Activated CD8-positive, alpha-beta memory T cell treated with anti-CD3 and anti-CD28 coated beads, Interleukin-2, amount 10 ng/mL, durations not matched to agents 7 days and 5 days (primary cell): ENCODE measurements at places on chromosomes 5 and 9.

DNA sequence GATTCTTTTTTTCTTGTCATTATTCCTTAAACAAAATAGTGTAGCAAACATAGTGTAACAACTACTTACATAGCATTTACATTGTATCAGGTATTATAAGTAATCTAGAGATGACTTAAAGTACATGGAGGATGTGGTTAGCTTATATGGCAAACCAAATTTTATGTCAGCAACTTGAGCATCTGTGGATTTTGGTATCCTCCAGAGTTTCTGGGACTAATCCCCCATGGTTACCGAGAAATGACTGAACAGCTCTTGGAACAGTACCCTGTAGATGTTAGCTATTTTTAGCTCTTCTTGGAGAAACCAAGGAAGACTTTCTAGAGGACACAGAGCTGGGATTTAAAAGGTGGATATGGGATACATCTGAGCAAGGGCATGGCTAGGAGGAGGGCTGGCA is 157.6 kb upstream of the KLF4 start:
- no peak for DNase-seq

DNA sequence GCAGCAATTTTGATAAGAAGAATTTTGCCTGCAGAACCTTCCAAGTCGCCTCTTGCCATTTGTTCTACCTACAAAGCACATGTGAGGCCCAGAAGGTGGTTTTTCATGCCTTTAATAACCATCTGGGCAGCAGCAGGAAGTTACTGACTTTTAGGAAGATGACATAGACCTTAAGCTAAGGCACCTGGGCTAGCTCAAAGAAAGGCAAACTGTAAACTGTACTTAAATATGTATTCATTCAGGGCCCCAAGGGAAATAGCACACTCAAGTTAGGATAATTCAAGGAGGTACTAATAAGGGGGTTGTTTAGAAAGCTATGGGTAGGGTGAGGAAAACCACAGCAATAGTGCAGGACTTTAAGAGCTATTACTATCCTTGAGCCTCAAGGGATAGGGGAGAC is 57.3 kb upstream of the HSPB3 start:
- DNase-seq, result no peak

DNA sequence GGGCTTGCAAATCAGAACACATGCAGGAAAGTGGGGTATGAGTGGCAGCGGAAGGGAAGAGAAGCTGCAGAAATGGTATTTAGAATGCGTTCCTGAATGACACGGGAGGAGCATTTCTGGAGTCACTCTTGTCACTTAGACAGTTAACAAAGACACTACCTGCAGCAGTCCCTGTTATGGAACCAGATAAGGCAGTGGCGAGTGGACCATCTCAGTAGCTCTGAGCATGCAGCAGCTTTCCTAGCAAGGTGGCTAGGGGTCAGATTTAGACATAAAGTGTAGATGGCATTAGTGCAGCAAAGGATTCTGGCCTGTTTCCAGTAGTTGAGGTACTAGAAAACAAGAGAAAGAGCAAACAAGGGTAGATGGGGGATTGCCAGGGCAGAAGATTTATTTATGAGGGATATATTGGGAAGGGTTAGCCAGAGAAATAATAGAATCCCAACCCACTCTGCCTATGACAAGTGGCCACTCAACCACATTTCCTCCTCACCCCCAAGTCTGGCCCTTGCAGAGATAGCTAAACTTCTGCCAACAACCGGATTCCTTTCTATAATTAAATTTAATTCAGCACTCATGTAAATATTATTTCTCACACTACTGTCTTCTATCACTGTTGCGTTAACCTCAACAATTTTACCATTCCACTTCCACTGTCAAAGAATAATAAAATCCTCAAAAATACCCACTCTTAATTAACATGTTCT is 201.6 kb downstream of the DCP2 start:
- DNase-seq, result no peak

- DNase-seq, result no peak
Measured at GRCh38 chr5:80223561-80223960, 32.3 kb downstream of the SERINC5 start.

GRCh38 chr9:82410306-82410705 is 421.7 kb downstream of the SPATA31D1 start:
- DNase-seq, result no peak

- DNase-seq, result no peak
Measured at GRCh38 chr9:8868632-8869031, 1069.1 kb upstream of the DMAC1 start.

DNA sequence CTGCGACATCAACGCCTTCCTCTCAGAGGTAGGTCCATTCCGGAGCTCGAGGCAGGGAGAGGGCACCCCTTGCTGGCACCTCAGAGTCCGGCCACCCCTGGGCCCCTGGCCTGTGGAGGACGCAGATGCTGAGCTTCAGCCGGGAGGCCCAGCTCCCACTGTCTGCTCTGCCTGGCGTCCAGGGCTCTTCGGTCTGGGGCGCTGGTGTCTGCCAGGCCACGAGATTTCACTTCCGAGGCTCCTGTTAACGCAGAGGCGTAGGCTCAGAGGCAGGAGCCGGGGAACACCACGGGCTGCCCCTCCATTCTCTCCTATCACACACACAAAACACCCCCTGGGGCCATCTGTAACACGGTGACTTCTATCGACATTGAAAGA is 8.3 kb upstream of the SLC6A18 start:
- no peak for DNase-seq

GRCh38 chr5:77946381-77947040 is 170.4 kb upstream of the TBCA start:
- DNase-seq, result no peak

DNA sequence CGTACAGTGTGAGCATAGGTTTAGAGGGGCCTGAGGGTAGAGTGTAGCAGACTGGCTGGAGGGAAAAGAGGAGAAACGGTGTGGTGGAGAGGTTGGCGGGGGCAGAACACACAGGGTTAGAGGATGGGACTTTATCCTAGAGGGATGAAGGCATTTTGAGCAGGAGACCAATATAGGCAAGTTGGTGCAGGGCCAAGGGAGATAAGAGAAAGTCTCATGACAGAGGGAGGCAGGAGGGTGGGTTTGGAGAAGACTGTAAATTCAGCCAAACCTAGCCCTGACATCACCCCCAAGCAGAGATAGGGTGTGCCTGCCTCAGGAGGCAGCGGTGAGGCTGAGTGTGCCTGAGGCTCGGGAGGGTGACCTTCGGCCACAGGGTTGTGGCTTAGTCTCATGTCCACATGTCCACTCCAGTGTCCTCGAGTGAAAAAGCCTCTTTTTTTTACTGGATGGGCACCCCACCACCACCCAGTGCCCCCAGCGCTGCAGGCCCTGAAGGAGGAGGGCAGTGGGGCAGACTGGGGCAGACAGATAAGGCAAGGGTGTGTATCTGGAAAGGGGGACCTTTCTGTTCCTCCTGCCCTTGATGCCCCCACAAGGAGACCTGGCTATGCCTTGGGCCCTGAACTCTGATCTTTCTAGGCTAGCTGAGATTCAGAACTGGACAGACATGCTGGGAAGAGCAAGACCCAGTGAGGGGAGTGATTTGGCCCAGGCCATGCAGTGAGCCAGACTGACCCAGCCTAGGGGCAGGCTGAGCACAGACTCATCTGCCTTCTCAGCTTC is 108.7 kb downstream of the RGS3 start:
- DNase-seq, result no peak

- no peak for DNase-seq
Measured at GRCh38 chr5:153425914-153426313, 64.6 kb upstream of the GRIA1 start.

DNA sequence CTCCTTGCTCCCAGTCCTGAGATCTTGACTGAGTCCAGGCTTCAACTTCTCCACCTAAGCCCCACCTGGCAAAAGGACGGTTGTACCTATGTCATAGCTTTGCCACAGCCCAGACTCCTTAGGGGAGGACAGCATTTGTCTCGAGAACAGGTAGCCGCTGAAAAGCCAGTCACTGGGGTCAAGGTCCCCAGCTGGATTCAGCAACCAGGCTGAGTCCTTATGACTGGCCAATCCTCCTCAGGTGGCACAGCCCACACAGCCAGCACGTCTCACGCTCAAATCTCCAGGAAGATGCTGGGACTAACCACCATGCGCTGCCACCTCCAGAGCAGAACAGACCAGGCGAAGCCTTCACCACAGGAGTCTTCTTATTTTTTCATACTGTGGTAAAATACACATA is 27.9 kb upstream of the SMU1 start:
- no peak for DNase-seq

DNA sequence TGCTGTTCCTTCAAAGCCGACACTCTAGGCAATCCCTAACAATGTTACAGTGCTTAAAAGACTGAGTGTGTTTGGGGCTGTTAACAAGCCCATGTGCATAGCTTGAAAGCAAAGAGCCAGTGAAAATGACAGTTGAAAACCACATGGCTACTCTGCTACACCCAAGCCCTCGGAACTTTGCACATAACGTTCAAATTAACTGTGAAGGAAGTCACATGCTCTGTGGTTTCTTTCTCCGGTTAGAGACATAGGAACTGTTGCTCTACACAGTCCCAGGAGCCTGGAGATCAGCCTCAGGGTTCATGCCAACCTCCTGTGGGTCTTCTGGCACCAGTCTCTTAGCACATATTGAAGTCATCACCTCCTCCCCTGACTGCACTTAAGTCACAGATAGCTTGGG is 51.1 kb downstream of the C9orf152 start:
- DNase-seq, result peak; percentile 76

DNA sequence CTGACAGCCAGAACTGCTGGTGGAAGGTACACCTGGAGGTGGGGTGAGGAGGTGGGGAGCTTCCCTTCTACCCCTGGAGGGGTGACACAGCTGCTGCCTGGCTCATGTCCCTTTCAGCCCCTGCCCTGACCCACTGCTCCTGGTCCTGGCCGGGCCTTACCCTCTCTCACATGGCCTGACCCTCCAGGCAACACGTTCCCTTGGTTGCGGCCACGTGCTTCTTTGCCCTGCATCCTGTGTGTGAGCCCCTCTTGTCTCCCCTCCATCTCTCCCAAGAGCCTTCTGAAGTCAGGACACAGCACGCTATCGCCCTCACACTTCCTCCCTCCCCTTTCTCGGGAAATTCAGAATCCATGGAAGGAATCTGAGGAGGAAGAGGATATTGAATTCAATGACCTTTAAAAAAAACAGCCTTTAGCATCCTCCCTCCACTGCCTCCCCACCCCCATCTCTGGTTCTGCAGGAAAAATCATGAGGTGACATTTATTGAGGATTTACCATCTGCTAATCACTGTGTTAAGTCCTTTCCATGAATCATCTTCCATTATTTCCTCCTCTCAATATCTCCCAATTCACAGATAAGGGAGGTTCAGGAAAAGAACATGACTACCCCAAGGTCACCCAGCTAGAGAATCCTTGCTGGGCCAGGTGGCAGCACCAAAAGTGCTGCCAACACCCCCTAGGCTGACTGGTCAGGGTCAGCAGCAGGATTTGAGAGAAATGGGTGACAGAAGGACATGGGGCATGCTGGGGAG is 8.3 kb downstream of the AQP3 start:
- DNase-seq, result no peak

GRCh38 chr9:127290561-127291065 is 26.0 kb downstream of the GARNL3 start:
- no peak for DNase-seq

GRCh38 chr5:24602188-24602587 is 42.6 kb downstream of the CDH10 start:
- DNase-seq, result no peak

DNA sequence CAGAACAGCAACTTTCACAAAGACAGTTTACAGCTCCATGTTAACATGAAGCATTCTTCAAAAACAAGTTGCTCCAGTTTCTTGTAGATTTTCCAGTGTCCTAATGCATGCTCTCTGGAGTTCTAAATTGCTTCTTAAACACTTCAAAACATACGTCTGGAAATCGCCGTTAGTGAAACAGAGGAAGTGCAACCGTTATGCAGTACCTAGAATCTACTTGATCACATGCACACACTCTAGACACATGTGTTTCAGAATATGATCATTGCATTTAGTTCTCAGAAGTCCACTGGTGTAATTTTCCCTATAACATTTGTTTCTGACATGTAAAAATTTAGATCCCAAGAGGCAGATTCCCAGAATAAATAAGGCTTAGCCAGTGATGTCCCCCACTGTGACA is 41.1 kb upstream of the RUFY1 start:
- DNase-seq, result no peak

DNA sequence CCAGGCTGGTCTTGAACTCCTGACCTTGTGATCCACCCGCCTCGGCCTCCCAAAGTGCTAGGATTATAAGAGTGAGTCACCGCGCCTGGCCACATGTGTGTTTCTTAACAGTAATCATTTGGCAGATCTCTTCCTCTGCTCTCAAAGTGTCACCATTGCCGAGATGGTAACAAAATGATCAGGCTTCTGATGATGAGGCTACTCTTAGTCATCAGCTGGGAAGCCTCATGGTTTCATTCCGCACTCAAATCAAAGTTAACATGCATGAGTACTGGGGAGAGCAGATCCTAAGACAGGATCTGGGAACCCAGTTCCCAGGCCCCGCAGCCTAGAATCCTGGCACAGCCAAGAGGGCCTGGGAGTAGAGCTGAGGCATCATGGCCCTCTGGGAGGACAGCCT is 27.4 kb downstream of the BARHL1 start:
- no peak for DNase-seq

DNA sequence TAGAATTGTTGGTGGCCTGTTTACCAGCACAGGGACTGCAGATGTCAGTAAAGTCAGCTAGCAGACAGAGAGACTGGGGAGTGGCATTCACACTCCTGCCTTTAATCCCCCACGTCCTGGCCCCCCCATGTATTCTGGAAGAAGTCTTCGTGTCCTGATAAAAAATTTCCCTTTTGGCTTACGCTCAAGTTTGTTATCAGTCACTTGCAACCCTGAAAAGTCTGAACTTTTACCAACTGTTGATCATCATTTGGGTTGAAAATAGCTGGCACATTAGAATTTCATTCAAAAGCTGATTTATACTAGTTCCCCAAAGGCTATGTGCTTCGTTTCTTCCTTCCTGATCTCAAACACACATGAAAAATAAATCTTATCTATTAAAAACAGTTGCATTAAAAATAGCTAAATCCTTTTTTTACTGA is 5.8 kb upstream of the CRHBP start:
- DNase-seq, result no peak

DNA sequence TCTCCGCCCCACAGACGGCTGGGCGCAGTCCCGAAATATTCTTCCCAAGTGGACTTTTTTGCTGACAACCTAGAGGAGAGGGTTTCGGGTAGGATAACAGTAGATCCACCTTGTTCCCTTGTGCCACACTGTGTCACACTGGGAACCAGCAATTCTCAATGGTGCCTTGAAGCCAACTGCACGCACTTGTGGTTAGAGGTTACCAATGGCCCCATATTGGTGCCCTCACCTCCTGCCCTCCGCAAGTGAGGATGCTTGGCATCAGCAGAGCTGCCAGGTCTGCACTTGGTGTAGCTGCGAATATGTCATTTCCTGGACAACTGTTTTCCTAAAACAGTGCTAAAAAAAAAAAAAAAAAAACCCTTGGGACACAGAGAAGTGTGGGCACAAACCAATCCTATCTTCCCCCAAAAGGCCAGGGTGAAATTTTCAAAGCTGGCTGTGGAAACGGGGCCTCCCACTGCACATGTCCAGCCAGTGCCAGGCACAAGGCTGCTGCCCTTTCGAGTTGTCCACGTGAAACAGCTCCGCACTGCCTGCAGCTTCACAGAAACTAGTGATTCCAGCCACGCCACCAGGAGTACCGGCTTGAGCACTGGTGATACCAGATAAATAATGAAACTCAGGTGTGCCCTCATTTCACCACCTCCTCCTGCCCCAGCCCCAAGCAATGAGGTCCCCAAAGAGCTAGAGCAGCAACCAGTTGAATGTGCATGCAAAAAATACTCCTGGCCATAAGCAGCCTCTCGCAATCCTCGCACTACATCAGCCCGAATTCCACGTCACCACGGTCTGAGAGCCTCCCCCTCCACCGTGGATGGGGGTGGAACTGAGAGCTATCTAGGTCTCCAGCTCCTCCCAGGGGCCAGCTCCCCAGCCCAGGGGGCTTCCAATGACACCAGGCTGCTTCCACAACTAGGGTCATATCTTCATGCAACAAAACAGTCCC is 51.2 kb downstream of the USP20 start:
- DNase-seq, result peak; percentile 82

GRCh38 chr9:27041746-27042145 is 36.3 kb upstream of the LRRC19 start:
- no peak for DNase-seq
